ENCODE measurements at places on chromosomes 4 and X.

GRCh38 chrX:57905141-57905540 lies 5.1 kb downstream of the ZXDA start:
- no peak for DNase-seq

- no peak for DNase-seq
Measured at GRCh38 chrX:133645977-133646718, 230.9 kb upstream of the GPC4 start.

- no peak for DNase-seq
Measured at GRCh38 chr4:129189630-129190029, 93.7 kb downstream of the C4orf33 start.

DNA sequence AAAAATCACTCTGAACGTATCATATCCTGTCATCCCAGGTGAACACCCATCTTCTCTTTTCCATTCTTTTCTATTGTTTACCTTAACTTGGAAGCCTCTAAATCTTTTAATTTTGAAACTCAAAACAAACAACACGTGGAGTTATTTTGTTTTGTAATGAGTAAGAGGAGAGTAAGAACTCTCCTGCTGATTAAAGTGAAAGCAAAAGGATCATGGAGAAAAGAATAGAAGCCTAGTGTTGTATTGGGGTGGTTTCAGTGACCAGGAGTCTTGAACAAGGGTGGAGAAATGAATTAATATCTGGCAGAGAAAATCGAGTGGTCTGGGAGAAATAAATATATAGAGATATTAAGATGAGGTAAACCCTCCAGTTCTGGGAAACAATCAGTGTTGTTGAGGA lies 237.4 kb upstream of the UGT8 start:
- DNase-seq = no peak

- DNase-seq = no peak
Measured at GRCh38 chrX:96994093-96994492, 110.4 kb downstream of the RPA4 start.

DNA sequence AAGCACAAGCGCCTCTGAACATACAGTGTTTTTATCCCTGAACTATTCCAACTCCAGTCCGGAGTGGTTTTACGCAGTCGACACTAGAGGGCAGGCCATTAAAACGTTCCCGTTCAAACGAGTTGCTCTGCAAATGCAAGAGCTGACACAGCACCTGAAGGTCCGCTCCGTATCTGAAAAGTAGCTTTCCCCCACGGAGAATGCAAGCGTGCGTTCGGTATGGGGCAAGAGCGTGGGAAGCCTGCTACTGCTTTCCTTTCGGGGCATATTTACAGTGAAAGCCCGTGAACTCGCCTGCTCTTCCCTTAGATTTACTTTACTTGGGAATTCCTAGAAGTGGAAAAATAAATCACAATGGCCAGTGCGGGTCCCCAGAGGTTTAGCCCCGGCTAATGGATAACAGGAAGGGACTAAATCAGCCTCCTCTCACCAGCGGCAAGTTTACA lies 190.8 kb downstream of the TSPAN5 start:
- peak; percentile 85 for DNase-seq

- no peak for DNase-seq
Measured at GRCh38 chr4:98341309-98341708, 80.1 kb downstream of the RAP1GDS1 start.

GRCh38 chrX:77564823-77565222 lies 117.6 kb downstream of the FGF16 start:
- DNase-seq = no peak

GRCh38 chrX:141652286-141652685 lies 46.3 kb downstream of the SPANXD start:
- no peak for DNase-seq

- DNase-seq = no peak
Measured at GRCh38 chr4:182137343-182137742, 105.9 kb upstream of the TENM3 start.

- no peak for DNase-seq
Measured at GRCh38 chr4:98572697-98573096, 85.7 kb downstream of the TSPAN5 start.

DNA sequence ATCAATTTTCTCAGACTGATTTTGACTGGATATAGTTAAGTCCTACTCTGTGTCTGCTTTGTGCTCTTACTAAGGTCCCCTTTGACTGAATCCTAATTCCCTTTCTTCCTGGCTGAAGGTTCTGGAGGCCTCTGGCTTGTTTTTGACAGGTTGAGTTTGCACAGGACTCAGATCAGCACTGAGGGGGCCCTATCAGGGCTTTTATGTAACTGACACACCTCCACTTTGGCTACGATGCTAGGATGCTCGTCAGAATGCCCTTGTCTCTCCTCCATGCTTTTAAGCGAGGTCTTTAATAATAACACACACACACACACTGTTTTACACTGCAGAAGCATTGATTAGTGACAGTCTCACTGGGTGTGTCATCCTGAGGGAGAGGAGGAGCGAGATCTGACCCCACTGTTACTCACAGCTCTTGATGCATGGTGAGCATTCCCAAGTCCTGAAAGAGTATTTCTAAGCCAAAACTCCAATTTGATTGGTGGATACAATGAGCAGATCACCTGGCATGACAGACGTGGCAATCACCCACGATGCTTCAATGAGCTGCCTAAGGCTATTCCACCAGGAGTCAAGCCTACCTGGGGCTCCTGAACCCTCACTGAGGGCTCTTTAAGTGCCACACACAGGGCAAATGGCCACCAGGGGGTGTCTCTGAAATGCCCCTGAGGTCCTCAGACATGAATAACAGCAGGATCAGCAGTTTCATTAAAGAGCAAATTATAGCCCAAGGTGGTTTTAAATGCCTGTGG lies 130.4 kb upstream of the CPEB2 start:
- DNase-seq = no peak

GRCh38 chrX:67651437-67652142 lies 107.8 kb downstream of the AR start:
- no peak for DNase-seq

- no peak for DNase-seq
Measured at GRCh38 chr4:133910165-133910564, 291.4 kb downstream of the PABPC4L start.

DNA sequence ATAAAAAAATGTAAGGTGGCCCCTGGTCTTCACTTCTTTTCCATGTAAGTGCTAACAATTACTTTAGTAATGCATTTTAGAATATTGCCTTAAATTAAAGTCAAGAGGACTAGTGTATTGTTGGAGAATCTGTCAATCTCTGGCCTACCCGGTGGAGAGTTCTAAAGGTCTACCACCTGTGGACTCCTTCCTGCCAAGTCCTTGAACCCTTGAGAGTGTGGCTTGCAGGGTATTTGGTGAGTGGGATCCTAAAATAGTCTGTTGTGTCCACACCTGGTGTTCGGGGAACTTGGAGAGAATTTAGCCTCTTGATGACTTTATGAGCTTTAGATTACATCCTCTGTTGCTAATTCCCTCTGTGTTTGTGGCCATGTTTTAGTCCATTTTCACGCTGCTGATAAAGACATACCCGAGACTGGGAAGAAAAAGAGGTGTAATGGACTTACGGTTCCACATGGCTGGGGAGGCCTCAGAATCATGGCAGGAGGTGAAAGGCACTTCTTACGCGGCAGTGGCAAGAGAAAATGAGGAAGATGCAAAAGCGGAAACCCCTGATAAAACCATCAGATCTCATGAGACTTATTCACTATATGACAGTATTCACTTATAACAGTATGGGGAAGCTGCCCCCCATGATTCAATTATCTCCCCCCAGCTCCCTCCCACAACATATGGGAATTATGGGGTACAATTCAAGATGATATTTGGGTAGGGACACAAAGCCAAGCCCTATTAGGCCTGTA lies 23.8 kb downstream of the DDIT4L start:
- DNase-seq = no peak

DNA sequence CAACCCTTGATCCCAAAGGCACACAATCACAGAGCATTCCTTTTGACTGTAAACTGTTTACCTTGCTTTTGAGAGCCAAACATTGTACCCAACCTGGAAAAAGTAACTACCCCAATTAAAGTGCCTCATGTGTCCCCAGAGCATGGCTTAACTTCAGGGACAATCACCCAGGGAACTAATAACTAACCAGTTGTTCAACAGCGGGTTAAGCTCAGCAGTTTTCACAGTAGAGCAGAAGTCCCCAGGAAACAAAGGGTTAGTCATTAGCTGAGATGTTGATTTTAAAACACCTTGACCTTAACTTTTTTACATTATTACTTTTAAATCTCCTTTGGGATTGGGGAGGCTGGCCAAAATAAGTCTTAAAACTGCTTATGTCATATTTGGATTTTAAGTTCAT lies 94.8 kb downstream of the RELL1 start:
- DNase-seq = no peak

DNA sequence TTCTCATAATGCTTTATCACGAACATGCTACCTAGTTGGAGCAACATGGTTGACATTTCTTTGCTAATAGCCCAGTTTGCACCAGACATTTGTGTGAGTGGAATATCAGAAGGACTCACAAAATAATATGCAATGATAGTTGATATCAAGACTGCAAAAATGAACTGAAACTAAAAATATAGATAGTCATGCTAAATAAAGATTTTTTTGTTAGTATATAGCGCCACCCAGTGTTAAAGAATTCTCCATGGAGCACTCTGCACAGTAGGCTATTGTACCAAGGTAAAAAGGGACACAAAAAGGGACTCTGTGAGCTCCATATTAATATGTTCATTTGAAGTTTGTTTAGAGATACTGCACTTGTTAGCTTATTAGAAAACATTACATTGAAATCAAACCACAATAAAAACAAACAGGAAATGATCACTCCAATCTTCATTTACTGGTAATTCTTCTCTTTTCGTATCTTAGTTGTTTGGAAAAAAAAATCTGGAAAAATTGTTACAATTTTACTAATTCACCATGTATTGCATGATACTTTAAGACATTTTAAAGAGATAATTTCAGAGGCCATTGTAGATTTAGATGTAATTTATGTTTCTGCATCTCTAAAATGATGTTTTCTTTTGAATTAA lies 1509.6 kb downstream of the ADGRL3 start:
- no peak for DNase-seq

DNA sequence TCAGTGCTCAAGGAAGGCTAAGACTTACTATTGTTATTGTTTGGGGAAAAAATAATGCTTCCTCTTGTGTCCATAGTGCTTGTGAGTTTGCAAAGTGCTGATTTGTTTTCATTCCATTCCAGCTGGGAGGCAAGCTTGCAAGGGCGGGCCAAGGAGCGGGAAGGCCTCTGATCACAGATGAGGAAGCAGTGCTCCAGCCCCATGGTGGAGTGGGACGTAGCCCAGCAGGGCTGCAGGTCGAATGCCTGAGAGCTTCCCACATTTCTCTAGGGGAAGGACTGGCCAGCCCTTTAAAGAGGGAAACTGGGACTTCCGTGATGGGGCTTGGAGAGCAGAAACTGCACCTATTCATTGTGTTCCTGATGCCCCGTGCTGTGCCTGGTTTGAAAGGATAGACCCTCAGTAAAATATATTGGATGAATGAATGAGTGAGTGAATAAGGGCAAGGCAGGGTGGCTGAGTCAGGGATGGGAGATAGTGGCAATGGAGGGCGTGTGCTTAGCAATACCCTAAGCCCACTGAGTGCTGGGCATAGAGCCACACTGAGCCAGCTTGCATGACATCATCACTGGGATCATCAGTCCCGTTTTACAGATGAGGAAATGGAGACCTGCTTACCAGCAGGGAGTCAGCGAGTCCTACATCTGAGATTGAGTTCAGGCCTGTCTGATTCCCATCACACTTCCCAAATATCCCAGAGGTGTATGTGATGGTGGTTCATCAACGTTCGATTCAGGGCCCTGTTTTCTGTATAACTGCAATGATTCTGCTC lies 17.9 kb upstream of the NSG1 start:
- DNase-seq = no peak

DNA sequence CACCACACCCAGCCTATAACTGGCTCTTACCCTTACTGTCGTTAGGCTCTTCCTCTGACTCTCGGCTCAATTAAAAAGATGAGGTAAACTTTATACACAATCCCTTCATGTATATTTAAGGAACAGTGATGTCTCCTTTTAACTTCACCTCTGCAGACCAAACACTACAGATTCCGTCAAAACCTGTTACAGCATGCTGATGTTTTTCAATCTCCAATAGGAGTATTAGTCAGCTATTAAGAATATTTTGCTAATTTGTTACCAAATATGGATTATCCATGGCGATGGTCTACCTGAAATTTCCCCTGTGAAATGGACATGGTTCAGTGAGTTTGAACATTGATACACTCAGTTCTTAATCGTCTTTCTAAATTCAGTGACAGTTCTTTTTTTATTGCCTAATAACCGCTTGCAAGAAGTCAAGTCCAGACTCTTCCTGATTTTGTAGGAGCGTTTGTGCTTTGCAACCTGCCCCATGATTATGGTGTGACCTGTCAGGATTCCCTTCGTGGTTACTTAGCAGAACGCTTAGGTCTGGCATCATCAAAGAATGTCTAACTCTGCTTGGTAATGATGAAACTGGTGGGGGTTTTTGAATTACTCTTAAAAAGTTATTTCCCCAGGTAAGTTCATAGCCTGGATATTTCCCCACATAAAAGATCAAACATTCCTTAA lies 72.2 kb upstream of the STOX2 start:
- DNase-seq = no peak

Data from dorsolateral prefrontal cortex (tissue), 122 donors.